ENCODE measurements at places on chromosomes 4 and X.

- peak; percentile 19 for DNase-seq
Measured at GRCh38 chrX:150692831-150693724, at the start of gene MTMR1. Gene MTMR1 (plus strand): TSS chrX:150693396. CDS start chrX:150693531, 135 bp downstream.

DNA sequence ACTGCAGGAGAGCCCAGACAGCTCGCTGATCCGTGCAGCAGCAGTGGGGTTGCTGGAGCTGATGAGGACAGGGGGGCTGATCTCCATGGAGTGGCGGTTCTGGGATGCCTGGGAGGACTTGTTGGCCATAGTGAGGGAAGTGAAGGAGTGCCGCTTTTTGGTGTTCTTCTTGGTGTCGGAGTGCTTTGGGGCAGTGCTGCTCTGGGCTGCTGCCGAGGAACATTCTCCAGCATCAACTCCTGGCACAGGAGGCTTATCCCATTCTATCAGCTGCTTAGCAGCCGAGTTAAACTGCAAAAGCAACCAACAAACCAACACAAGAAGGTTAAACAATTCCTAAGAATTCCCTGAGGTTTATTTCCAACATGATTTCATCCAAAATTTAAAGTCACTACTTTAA is 126.3 kb upstream of the CBR4 start:
- DNase-seq = no peak

GRCh38 chr4:13543839-13544605 is at the start of gene NKX3-2:
Gene NKX3-2 (minus strand): TSS chr4:13544508. CDS start chr4:13544414, 94 bp downstream.
- no peak for DNase-seq

- DNase-seq = no peak
Measured at GRCh38 chrX:11239230-11239629, 54.0 kb upstream of the AMELX start.

DNA sequence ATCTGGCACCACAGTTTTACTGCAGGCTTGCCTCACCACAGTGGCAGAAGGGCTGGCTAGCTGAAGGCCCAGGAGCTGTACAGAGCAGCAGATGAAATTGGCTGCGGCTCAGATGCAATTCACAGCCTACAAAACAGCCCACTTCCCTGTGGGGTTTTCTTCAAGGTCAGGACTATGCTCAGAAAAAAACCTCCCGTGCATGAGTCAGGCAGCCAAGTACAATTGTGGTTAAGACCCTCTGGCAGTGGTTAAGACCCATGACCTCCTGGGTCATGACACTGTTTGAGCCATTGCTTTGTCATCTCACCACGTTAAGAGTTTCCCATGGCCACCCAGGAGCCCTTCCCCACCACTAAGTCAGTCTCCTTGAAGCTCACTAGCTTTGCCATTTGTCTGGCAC is 276.3 kb downstream of the HNRNPD start:
- DNase-seq = no peak

GRCh38 chr4:120052856-120053255 is 13.8 kb downstream of the MAD2L1 start:
- DNase-seq = no peak

DNA sequence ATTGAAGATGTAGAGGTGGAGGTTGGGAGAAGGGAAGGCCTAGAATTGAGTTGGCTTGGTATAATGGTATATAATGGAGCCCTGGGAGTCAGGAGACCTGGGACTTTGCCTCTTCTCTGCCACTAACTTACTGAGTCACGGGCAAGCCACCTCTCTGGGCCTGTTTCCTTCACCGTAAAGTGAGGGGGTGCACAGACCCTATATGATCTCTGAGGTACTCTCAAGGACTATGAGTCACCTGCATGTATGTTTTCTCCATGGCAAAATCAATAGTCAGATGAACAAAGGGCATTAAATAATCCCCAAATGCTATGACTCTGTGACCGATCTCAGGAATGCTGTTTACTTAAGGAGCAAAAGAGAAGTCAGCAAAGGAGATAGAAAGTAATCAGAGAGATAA is 5.1 kb downstream of the P2RY4 start:
- DNase-seq = no peak

GRCh38 chr4:188867796-188868195 is 728.6 kb downstream of the TRIML1 start:
- no peak for DNase-seq
